ENCODE measurements at places on chromosomes 11 and 22.

DNA sequence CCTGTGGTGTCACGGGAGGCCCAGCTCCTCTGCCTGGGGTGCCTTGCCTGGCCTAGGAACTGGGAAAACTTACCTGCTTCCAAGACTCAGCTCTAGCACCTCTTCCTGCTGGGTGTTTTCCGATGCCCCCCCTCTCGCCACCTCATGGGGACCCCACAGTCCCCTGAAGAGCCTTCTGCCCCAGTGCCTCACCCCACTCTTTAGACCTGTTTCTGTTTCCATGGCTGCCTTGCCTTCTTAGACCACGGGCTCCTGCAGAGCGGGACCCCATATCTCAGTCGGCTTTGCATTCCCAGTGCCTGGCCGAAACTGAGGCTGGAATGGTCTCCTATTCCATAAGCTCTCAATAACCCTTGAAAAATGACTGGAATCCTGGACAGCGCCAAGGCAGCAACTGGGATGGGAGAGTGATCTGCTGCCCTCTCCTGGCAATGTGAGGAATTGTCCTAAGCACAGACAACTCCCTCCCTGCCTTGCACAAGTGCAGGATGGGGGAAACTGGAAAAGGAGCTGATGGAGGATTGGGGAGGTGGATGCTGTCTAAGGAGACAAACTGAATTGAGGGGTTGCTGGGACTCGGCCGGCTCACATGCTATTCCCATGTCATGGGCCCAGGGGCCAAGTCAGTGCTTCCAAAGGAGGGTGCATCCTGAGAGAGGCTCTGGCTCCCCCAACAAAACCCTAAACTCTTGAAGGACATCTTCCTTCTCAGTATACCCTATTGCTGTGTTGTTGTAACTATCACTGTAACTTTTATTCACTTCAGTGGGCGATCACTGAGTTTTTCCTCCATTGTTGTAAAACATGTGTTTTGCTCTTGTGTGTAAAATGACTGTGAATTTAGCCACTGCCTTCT, 26.6 kb upstream of the IL17RA start:
- H3K27me3 ChIP-seq = no peaks in the 10 kb centered on the region
- H3K4me3 ChIP-seq = no peak overlapping the region
- H3K4me1 ChIP-seq = peaks cover 1% of the 10 kb centered on the region
- no peaks in the 10 kb centered on the region for H3K36me3 ChIP-seq
- peak; percentile 26 for DNase-seq
- no peak overlapping the region for H3K27ac ChIP-seq

GRCh38 chr11:120520091-120520822, 8.7 kb downstream of the GRIK4 start:
- no peak for DNase-seq
- H3K27ac ChIP-seq = no peak overlapping the region
- no peaks in the 10 kb centered on the region for H3K36me3 ChIP-seq

DNA sequence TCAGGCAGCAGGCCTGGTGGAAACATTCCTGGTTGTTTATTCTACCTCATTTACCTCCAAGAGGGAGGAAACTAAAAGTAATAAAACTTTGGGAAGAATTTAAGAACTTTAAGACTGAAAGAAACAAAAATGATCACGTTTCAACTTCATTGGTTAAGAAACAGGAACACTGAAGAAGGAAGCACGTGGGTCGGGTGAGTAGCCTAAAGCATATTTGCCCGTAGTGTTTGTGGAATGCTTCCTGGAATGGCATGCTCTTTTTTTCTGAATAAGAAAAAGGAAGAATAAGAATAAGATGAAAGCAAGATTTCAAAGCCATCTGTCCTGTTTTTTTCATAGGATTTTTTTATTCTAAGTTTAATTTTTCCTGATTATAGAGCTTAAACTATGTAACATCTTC, 83.1 kb downstream of the WNT11 start:
- no peak overlapping the region for H3K27ac ChIP-seq
- no peak for DNase-seq

- no peak overlapping the region for H3K27ac ChIP-seq
- no peak overlapping the region for H3K4me3 ChIP-seq
- peaks cover 46% of the 10 kb centered on the region for H3K27me3 ChIP-seq
- no peak for DNase-seq
Observed at GRCh38 chr11:120352405-120352804, 16.2 kb downstream of the ARHGEF12 start.

GRCh38 chr22:17684245-17684644, 45.7 kb downstream of the BCL2L13 start:
- no peaks in the 10 kb centered on the region for H3K27me3 ChIP-seq
- H3K4me1 ChIP-seq = no peaks in the 10 kb centered on the region
- H3K4me3 ChIP-seq = no peak overlapping the region
- DNase-seq = no peak

DNA sequence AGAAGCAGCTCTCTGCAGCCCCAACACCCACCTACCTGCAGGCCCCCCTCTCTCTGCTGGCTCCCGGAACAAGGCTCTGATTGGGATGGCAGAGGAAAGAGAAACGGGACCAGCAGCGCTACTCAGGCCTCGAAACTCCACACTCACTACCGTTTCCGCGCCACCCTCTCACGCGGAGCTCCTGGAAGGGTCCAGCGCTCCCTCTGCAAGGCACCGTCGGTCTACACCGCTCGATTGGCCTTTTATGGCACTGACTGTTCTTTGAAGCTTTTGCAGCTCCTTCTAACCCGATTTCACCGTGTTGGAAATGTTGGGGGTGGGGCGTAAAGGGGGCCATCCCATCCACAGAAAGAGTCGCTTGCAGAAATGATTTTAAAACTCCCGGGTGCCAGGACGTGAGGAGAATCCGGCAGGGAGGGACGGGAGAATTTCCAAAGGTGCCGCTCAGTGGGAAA, 323 bp upstream of the PANX1 start:
- H3K4me3 ChIP-seq = peak overlapping the region; percentile 86
- H3K4me1 ChIP-seq = peaks cover 33% of the 10 kb centered on the region
- no peaks in the 10 kb centered on the region for H3K27me3 ChIP-seq
- peak overlapping the region; percentile 94 for H3K27ac ChIP-seq
- no peak for DNase-seq
- no peaks in the 10 kb centered on the region for H3K36me3 ChIP-seq

DNA sequence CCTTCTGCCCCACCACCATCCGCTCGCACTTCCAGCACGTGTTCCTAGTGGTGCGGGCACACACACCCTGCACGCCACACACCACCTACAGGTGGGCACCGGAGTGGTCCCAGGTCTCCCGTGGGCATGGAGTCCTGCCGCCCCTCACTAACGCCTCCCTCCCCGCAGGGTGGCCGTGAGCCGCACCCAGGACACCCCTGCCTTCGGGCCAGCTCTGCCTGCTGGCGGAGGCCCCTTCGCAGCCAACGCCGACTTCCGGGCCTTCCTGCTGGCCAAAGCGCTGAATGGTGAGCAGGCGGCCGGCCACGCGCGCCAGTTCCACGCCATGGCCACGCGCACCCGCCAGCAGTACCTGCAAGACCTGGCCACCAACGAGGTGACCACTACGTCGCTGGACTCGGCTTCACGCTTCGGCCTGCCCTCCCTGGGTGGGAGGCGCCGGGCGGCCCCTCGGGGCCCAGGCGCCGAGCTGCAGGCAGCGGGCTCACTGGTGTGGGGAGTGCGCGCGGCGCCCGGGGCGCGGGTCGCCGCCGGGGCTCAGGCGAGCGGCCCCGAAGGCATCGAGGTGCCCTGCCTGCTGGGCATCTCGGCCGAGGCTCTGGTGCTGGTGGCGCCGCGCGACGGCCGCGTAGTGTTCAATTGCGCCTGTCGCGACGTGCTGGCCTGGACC, 8.5 kb downstream of the SIPA1 start:
- peaks cover 78% of the 10 kb centered on the region for H3K36me3 ChIP-seq
- H3K27ac ChIP-seq = no peak overlapping the region
- no peak for DNase-seq
- no peak overlapping the region for H3K4me3 ChIP-seq
- no peaks in the 10 kb centered on the region for H3K27me3 ChIP-seq

GRCh38 chr22:36584666-36585065, 55.7 kb upstream of the EIF3D start:
- no peak overlapping the region for H3K27ac ChIP-seq
- DNase-seq = no peak
- H3K27me3 ChIP-seq = no peaks in the 10 kb centered on the region
- no peaks in the 10 kb centered on the region for H3K36me3 ChIP-seq
- no peak overlapping the region for H3K4me3 ChIP-seq

Measured in thymus (tissue), 14 donors.